ENCODE measurements at places on chromosomes 3 and 15.
A peak's percentile ranks its signal among the peaks of the same experiment; 100 is the strongest.

DNA sequence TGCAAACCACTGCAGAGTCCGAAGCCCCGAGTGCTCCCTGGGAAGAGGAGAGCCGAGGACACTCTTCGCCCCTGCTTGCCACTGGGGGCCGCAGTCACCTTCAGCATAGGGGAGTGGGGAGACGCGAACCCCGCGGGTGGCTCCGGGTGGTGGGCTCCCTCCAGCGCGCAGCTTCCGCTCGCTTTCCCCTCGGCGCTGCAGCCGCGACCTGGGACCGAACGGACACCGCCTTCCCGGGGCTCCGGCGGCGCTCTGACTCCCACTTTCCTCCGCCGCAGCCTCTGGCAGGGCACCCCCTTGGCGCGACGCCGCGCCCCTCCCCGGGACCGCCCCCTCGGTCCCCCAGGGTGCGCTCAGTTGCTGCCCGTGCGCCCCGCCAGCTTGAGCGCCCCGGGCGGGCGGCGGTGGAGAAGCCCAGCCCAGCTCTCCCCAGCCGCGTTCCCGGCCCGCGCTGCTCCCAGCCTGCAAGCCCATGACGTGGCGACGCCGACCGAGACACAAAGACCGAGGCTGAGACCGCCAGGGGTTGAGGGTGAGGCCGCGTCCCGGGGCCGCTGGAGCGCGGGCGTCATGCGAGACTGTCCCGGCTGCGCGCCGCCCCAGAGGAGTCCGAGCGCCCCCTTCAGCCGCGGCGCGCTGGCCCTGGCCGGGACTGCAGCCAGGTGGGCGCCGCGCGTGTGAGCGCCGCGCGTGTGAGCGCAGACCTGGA lies at the start of gene MINAR1:
MINAR1 (plus strand) TSS at position 701 of the 709 bp plus-strand sequence. CDS start 23,812 bp downstream, outside the sequence.
- DNase-seq, result no peak

- no peak for DNase-seq
Measured at GRCh38 chr3:115760716-115761115, 137.4 kb downstream of the GAP43 start.

DNA sequence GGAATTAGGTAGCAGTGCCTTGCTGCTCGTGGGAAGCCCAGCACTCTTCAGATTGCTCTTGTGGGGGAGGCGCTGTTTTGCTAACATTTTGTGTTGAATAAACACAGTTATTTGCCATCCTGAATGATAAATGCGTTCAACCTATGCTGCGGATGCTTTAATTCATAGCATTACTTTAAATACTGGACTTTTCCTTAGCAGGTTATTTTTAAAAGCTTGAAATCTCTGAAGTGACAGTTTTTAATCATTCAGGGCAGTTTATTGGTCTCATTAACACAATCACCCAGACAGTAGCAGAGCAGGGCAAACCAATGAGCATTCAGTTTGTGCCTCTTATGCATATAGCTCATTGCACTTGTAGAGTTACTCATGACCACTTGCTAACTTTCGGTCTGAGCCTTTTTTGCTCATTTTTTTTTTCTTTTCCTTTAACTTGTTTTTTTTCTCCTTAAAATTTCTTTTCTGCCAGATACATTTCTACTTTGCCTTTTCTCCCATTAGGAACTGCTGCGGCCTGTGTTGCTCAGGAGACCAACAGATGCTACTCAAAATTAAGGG lies 5.2 kb downstream of the CACNA2D3 start:
- no peak for DNase-seq

- no peak for DNase-seq
Measured at GRCh38 chr3:109548192-109548938, 211.0 kb upstream of the DPPA4 start.

- DNase-seq, result no peak
Measured at GRCh38 chr15:92001307-92001706, 147.8 kb downstream of the SLCO3A1 start.

DNA sequence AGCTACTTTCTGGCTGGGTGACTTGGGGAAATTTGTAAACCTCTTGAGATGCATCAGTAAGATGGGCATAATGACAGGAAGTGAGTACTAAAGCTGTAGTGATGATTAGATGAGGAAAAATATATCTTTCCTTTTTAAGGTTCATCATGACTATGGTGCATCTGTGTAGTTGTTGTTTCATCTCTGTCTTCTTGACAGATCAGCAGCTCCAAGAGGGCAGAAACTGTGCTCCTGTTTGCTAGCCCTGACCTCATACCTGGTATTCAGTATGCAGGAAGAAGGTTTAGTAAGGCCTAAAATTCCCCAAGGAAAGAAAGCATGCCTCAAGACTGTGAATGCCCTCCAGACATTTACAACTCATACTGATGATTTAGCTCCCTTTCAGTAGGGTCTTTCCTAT lies 82.5 kb upstream of the PSMD6 start:
- no peak for DNase-seq

DNA sequence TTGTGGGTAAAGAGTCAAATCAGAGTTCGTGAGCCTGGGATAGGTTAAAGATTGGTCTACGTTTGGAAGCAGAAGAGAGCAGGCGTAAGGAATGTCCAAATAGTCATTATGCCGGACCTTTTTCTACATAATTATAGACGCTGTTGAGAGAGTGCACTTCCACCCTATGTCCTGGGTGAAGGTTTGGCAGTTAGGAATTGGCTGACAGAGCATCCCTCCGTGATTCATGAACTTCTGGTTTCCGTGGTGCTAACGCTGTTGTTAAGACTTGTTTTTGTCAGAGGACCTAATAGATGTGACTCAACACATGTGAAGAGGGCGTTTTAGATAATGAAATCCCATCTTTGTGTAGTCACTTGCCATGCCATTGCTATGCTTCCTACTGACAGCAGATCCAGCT lies 1.1 kb downstream of the EAF1 start:
- DNase-seq, result peak; percentile 17

- no peak for DNase-seq
Measured at GRCh38 chr3:144160627-144161026, 189.0 kb downstream of the DIPK2A start.

- DNase-seq, result no peak
Measured at GRCh38 chr3:76129441-76129840, 344.1 kb upstream of the ZNF717 start.

- no peak for DNase-seq
Measured at GRCh38 chr3:126146034-126146433, 34.4 kb downstream of the ALDH1L1 start.

DNA sequence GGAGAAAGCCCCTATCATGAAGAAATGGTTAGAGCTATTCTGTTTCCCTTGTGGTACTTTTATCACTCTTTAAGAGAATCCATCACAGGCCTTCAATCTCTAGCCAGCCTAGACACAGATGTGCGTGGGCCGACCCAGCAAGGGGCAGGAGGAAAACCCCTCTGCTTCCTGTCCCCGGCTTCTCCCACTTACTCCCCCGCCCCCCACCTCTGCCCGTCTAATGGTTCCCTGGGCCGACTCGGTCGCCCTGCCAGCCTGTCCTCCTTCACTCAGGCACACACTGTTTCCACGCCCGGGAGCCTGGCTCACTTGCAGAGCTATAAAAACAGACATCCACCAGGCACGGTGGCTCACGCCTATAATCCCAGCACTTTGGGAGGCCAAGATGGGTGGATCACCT lies 58.3 kb upstream of the TFRC start:
- DNase-seq, result no peak

GRCh38 chr3:178685591-178685906 lies 149.3 kb downstream of the KCNMB2 start:
- no peak for DNase-seq

GRCh38 chr15:42057799-42058646 lies 36.3 kb downstream of the PLA2G4D start:
- DNase-seq, result no peak

GRCh38 chr15:84023636-84024035 lies 211.9 kb upstream of the GOLGA6L4 start:
- no peak for DNase-seq

- DNase-seq, result no peak
Measured at GRCh38 chr15:63478243-63478642, 26.1 kb upstream of the USP3 start.

DNA sequence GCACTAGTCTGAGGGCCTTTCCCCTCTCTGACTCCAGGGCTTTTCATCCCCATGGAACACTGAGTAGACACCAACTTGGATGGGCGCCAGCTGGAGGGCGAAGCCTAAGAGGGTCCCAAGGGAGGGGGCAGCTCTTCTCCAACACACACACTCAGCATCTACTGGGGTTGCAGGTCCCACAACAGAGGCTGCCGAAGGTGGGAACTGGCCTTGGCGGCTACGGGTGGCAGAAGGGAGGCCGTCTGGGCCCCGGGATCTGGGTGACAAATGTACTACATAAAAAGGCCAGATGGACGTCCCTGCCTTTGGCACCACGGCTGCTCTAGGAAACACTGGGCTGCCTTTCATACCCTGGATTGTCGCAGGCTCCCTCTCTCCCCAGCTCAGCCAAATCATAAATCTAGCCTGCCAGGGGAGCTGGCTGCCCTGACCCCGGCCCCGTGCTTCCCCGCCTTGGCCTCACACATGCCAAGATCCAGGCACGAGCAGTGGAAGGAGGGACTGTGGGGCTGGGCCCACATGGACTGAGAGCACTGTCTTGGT lies 31.5 kb downstream of the SEMA5B start:
- no peak for DNase-seq

- no peak for DNase-seq
Measured at GRCh38 chr3:105868431-105868741, 426 bp downstream of the CBLB start.

- no peak for DNase-seq
Measured at GRCh38 chr15:57388464-57388863, 12.2 kb downstream of the CGNL1 start.

GRCh38 chr15:79673416-79674123 lies 223.2 kb downstream of the MTHFS start:
- DNase-seq, result no peak

GRCh38 chr15:59419170-59419569 lies 18.8 kb upstream of the FAM81A start:
- DNase-seq, result no peak

GRCh38 chr3:61239871-61240270 lies 11.4 kb downstream of the FHIT start:
- DNase-seq, result no peak

GRCh38 chr15:64858021-64858575 lies 16.4 kb downstream of the PLEKHO2 start:
- no peak for DNase-seq

DNA sequence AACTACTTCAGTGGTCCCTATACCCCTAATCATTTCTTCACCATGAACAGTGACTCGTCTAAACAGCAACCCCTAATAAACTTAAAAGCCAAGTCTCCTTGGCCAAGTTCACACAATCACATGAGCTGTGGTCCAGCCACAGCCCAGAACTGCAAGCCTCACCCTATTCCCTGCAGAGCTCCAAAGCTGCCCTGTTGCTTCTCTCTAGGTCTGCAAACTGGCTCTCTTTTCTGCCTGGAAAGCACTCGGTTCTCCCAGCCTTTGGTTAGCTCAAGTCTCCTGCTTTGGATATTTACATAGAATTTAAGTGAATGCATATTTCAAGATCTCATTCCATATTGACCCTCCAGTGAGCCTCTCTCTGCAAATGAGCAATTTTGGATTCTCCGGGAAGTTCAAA lies 107.0 kb downstream of the TOP2B start:
- DNase-seq, result no peak

DNA sequence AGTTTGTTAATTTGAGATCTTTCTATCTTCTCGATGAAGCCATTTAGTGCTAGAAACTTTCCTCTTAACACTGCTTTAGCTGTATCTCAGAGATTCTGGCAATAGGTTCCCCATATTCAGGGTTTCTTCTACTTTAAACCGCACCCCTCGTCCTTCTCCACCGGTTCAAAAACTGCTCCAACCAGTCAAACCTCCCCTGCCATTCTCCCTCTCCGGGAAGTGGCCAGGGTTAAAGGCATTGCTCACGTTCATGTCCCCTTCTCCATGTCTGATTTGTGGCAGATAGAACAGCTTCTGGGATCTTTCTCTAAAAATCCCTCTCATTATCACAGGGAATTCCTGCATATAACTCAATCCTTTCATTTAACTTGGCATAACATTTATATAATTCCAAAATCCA lies 14.4 kb downstream of the ALDH1L1 start:
- no peak for DNase-seq

DNA sequence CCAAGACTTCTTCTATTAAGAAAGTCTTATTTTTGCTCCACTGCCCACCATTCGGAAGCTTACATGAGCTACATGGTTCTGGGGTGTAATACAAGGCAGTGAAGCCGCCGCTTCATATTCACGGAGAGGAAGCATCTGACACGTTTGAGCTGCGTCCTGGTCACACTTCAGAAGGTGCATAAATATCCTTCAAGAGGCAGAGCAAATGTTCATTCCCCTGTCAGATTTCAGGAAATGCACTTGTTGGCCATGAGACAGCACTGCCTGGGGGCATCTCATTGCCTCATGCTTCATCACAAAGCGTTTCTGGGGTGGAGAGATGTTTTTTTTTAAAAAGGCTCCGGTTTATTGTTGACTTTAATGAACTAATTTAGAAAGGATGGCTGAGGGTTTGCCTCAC lies 119.9 kb downstream of the CADPS start:
- DNase-seq, result no peak

DNA sequence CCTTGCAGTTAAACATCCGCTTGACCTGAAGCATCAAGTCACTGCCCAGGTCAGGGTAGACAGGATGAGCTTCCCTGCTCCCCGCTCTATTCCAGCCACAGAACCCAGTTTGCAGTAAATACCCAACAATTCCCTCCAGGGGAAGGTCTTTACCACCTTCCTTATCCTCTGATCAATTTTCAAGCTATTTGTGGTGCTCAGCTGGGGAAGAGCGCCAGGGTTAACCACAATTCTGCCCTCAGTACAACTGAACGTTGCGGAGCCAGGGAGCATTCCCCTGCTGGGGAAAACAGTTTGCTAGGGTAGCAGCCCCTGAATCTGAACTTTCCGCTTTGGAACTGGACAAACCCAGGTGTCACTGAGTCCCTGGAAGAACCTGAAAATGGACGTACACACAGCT lies 28.5 kb downstream of the RBPMS2 start:
- no peak for DNase-seq

DNA sequence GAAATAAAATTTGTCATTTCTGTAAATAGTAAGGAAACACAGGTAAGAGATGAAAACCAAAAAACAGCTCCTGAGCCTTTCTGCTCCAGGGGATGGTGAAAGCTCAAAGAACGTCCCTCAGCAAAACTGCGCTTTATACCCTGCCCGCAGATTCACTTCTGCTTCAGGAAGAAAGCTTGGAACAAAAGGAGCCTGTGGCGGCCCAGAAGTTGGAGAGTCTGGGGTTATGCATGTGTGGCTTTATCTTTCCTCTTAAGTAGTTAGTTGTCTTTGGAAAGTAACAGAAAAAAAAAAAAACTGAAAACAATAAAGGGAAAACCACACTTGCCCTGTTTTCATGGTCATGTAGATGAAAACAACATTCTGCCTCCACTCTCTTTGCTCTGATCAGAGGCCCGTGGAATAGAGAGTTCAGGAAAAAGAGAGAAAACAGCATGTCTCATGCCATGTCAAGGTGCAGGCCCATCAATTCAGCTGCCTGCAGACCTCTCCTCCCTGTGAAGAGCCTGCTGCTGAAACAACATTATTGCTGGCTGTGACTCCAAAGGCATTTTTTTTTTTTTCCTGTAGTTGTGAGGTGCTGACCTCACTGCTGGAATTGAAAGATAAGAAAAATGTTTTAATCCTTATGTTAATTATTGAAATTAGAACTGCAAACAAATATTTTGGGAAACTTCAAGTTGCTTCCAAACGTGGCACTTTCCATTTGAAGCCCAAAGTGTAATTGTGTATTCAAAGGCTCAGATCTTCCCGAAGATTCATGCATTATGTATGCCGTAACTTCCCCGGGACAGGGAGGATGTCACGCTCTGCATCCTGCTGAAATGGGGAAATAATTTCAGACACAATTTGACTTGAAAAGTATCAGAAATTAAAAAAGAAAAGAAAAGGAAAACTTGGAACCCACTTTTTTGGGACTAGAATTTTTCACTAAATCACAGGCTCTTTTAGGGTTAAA lies 108.4 kb upstream of the ZNF385D start:
- no peak for DNase-seq

Measured in activated naive CD4-positive, alpha-beta T cell treated with anti-CD3 and anti-CD28 coated beads, Interleukin-2, amount 50 U/mL, for 16 hours (primary cell).